Stimulated activated CD4-positive, alpha-beta T cell treated with anti-CD3 and anti-CD28 coated beads, Interleukin-1b, Interleukin-23, amount 100 ng/mL, for 1 hour (primary cell): ENCODE measurements at places on chromosomes 16 and 17.

- no peak for DNase-seq
These were observed 3.8 kb upstream of the NAT9 start for GRCh38 chr17:74779948-74780400.

DNA sequence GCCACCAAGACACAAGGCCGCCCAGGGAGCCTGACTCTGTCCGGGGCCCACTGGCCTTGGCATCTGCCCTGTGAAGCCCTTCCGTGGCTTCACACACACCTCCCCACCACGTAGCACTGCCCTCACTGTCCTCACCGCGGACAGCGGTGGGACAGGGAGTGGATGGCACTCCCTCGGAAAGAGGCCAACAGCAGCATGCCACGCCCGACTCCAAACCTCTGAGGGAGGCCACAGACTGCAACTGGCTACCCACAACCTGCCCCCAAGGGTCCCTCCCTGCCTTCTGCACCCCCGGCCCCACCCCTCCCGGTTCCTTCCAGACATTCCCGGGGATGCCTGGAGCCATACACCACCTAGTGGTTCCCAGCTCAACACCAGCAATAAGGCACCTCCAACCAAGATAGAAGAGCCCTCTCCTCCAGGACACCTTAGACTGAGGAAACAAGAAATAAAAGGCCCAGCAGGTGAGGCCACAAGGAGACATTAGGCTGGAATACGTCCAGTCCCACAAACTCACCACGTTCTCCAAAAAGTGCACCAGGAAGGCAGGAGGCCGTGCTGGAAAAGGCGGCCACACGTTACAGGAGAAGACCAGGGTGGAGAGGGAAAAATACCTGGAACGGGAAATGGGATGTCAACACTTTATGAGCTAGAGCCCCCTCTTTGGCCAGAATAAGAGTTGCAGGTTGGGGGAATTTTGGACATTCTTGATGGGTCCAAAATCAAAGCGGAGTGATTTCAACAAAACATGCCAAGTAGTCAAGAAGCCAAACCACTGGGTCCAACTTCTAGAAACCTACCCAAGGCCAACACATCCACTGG, 310.0 kb downstream of the SOX9 start:
- DNase-seq: no peak

GRCh38 chr16:19595043-19595767, 39.7 kb downstream of the VPS35L start:
- no peak for DNase-seq

DNA sequence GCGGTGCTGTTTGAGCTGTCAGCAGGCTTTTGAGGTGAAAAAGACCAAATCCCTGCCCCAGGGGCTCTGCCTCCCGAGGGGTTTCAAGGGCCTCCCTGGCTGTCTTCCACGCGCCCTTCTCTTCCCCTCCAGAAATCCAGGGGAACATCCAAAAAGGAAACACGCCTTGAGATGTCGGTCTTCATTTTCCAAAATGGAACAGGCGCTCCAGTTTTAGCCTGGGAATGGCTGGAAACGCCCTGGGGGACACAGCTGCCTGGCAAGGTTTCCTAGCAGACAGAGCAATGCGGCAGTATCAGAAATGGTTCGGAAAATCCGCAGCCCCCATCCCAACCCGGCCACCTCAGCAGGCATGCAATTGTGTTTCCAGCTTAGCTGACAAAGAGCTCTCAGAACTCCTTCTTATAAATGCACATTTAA, 16.6 kb upstream of the LITAF start:
- no peak for DNase-seq

GRCh38 chr16:74747716-74748615, 26.7 kb downstream of the FA2H start:
- no peak for DNase-seq
